Activated CD4-positive, alpha-beta T cell treated with anti-CD3 and anti-CD28 coated beads, Interleukin-2, amount 50 U/mL, for 24 hours (primary cell): ENCODE measurements at places on chromosomes 2 and 18.

- no peak for DNase-seq
Measured at GRCh38 chr18:52897611-52898484, 557.9 kb downstream of the DCC start.

DNA sequence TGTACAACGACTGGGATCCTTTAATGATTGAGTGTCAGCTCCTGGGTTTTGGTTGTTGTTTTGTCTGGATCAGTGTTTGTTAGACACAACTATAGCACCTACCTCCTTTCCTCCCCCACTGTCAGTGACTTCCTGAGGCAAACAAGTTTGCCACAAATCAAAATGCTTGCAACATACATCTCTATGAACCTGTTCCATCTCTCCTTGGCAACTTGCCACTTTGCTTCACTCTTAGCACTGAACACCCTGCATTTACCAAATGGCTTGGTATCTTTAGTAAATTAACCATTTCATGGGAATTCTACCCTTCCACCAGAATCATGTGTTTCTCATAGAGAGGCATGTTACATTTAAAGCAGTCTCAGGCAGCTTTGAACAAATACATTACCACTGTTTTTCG lies 301.1 kb upstream of the TANK start:
- no peak for DNase-seq

- no peak for DNase-seq
Measured at GRCh38 chr2:120463527-120463926, 117.6 kb downstream of the INHBB start.

- no peak for DNase-seq
Measured at GRCh38 chr2:102366406-102367112, 11.0 kb downstream of the IL18R1 start.

GRCh38 chr2:163732727-163733126 lies 3.1 kb downstream of the FIGN start:
- no peak for DNase-seq

DNA sequence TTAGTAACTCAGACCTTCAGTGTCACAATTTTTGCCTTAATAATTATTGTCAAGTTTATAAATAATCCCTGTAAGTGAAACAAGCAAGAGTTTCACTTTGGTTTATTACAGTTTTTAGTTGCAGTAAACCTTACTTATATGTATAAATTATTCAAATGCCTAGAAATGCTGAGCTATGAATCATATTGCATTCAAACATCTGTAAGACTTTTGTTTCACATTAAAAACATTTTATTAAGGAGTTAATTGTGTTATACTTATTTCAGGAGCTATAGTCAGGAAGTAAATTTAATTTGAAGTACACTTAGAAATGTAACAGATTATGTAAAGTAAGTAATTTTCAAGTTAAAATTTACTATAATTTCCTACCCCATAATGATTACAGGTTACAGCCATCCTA lies 3.9 kb upstream of the ETAA1 start:
- DNase-seq: no peak
